Activated B cell treated with CpG ODN at 0.5 μM for 24 hours (primary cell): ENCODE measurements at places on chromosomes 11 and 22. TPM values are rescaled to one million over a fixed set of nuclear protein-coding genes. Genes with fewer than 3 reads are reported as not detected.
A peak's percentile ranks its signal among the peaks of the same experiment; 100 is the strongest.

The ART1 gene
- not detected in 2 replicates for total RNA-seq

The BAIAP2L2 gene
- total RNA-seq: 0.34 and 0.64 TPM in 2 replicates

The MRGPRX3 gene
- not detected in 2 replicates for total RNA-seq

The KCNE3 gene
- not detected in 2 replicates for total RNA-seq

The EHF gene
- 1.1 and 1.4 TPM in 2 replicates for total RNA-seq

The STARD10 gene
- 42.6 and 46.8 TPM in 2 replicates for total RNA-seq

The PAX6 gene
- total RNA-seq: not detected in 2 replicates

The VPREB1 gene
- not detected in 2 replicates for total RNA-seq

DNA sequence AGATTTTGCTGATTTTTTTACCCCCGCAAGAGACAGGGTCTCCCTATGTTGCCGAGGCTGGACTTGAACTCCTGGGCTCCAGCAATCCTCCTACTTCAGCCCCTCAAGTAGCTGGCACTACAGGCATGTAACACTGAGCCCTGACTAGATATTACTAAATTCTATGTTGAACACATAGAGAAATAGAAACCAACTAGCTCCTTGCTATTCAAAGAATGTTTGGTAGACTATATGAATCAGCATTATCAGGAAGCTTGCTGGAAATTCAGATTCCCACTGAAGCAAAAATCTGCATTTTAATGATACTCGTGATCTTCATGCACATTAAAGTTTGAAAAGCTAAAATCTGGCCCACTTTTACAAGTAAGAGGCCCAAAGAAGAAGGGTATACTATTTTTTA is 11.9 kb downstream of the TMEM41B start:
- H3K36me3 ChIP-seq: peaks cover 5% of the 10 kb centered on the region
- no peak overlapping the region for H3K27ac ChIP-seq
- no peaks in the 10 kb centered on the region for H3K27me3 ChIP-seq
- peaks cover 3% of the 10 kb centered on the region for H3K4me1 ChIP-seq

DNA sequence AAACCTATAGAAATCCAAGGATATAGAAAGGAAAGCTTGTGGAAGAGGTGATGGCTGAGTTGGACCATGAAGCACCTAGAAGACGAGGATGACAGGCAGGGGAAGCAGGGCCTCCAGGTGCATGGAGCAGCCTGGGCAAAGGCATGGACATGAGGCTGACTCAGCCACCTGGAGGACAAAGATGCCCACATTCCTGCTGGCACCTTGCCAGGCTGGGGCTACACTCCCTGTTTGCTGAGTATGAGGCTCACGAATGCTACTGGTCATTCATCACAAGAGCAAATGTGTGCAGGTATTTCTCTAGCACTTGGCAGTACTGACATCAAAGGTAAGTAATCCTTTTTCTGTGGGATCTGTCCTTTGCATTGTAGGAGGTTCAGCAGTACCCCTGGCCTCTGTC is 7.1 kb upstream of the SCGB2A1 start:
- H3K27ac ChIP-seq: no peak overlapping the region
- DNase-seq: no peak
- peaks cover 9% of the 10 kb centered on the region for H3K27me3 ChIP-seq
- no peak overlapping the region for H3K4me3 ChIP-seq
- no peaks in the 10 kb centered on the region for H3K4me1 ChIP-seq
- no peaks in the 10 kb centered on the region for H3K36me3 ChIP-seq

GRCh38 chr11:84390441-84391078 is 1104.4 kb upstream of the CCDC90B start:
- no peak overlapping the region for H3K27ac ChIP-seq
- H3K27me3 ChIP-seq: no peaks in the 10 kb centered on the region
- no peak overlapping the region for H3K4me3 ChIP-seq
- H3K36me3 ChIP-seq: no peaks in the 10 kb centered on the region
- no peak for DNase-seq

GRCh38 chr11:104704888-104705287 is 193.4 kb downstream of the CASP12 start:
- H3K4me3 ChIP-seq: peak overlapping the region; percentile 76
- H3K4me1 ChIP-seq: peaks cover 27% of the 10 kb centered on the region
- peak overlapping the region; percentile 57 for H3K27ac ChIP-seq
- no peak for DNase-seq

DNA sequence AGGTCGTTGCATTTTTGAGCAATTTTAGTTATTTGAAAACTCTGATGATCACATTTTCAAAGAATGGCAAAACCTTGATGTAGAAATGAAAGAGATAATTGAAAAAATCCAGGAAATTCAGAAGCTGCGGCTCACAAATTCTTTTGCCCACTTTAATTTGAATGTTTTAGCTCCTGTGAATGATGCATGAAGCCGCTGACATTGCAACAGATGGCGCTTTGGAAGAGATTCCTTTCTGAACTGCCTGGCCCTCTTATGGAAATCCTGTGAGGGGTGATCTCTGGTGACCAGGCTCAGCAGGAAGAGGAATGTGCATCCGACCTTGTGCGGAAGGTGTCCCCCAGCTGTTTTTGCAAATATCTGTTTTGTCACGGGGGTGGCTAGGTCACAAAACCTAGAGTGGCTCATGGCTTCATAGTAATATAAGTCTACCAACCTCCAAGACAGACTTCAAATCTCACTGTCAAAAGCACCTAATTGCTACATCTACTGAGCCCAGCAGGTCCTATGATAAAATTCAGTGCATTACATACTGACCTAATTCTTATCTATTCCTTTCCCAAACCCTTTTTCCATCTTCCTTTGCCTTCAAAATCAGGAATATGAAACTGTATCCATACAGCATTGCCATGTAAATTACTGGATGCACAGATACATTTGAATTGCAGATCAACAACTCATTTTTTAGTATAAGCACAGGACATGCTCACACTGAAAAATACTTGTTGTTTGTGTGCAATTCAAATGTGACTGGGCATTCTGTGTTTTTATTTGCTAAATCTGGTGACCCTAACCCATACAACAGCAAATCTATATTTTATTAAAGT is 412.7 kb downstream of the ETS1 start:
- no peak overlapping the region for H3K27ac ChIP-seq
- H3K4me1 ChIP-seq: peaks cover 5% of the 10 kb centered on the region
- no peaks in the 10 kb centered on the region for H3K27me3 ChIP-seq
- no peak overlapping the region for H3K4me3 ChIP-seq
- no peaks in the 10 kb centered on the region for H3K36me3 ChIP-seq
- DNase-seq: no peak

DNA sequence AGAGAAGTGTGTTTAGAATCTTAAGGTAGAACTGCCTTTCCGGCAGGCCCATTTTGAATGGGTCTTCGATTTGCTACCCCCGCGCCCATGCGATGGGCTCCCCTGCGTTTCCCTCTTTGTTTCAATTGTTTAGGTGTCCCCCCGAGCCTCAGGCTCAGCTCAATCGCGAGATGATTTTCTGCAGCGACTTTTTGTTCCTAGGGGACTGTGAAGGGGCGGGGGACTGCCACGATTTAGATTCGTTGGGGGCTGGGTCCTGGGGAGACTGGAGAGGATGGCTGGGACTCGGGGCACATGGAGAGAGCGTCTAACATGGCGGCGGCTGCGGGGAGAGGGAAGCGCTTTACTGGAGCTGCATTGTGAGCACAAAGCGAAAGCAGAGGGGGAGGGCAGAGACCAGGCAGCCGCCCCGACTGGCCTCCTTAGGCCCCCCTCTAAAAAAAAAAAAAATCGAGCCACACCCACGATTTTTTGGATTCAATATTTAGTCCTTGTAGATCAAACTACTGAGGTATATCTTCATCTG is 1.7 kb downstream of the CAPRIN1 start:
- H3K4me3 ChIP-seq: peak overlapping the region; percentile 99
- peak; percentile 58 for DNase-seq
- peaks cover 22% of the 10 kb centered on the region for H3K36me3 ChIP-seq
- H3K27ac ChIP-seq: peak overlapping the region; percentile 98

GRCh38 chr22:19035474-19036228 is 86.6 kb downstream of the DGCR2 start:
- H3K4me1 ChIP-seq: no peaks in the 10 kb centered on the region
- no peak overlapping the region for H3K4me3 ChIP-seq
- no peaks in the 10 kb centered on the region for H3K27me3 ChIP-seq
- H3K36me3 ChIP-seq: peaks cover 42% of the 10 kb centered on the region
- no peak overlapping the region for H3K27ac ChIP-seq

GRCh38 chr22:33166206-33166605 is 108.0 kb upstream of the SYN3 start:
- no peak overlapping the region for H3K4me3 ChIP-seq
- DNase-seq: no peak
- no peak overlapping the region for H3K27ac ChIP-seq
- H3K27me3 ChIP-seq: peaks cover 10% of the 10 kb centered on the region
- H3K4me1 ChIP-seq: no peaks in the 10 kb centered on the region
- H3K36me3 ChIP-seq: no peaks in the 10 kb centered on the region

- H3K36me3 ChIP-seq: no peaks in the 10 kb centered on the region
- H3K4me3 ChIP-seq: no peak overlapping the region
- no peak for DNase-seq
- H3K27me3 ChIP-seq: no peaks in the 10 kb centered on the region
Measured at GRCh38 chr11:73274722-73275380, 2.7 kb downstream of the P2RY6 start.

- no peak overlapping the region for H3K27ac ChIP-seq
- H3K27me3 ChIP-seq: no peaks in the 10 kb centered on the region
- no peaks in the 10 kb centered on the region for H3K36me3 ChIP-seq
Measured at GRCh38 chr11:106231591-106231990, 154.1 kb downstream of the AASDHPPT start.

DNA sequence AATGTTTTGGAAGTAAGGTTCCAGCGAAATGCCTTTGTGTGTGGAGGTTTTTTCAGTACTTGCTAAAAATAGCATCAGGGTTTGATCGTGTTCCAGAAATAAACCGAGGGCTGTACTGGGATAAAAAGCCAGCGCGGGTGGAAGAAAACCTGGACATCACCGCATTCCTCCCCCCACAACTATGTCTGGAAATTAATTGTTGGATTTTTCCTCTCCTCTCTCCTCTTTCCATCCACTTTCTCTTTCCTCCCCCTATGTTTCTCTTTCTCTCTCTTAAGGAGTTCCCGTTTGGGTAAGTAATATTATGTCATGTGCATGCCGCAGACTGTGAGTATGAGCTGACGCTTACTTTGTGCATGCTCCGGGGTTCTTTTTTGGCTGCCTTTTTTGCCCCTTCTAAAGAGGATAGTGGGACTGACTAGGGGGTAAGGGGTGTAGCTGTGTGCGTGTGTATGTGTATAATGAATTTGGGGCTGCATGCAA is 104.2 kb upstream of the HSD17B12 start:
- peaks cover 72% of the 10 kb centered on the region for H3K27me3 ChIP-seq
- DNase-seq: no peak
- no peak overlapping the region for H3K27ac ChIP-seq
- no peaks in the 10 kb centered on the region for H3K36me3 ChIP-seq
- peaks cover 34% of the 10 kb centered on the region for H3K4me1 ChIP-seq
- H3K4me3 ChIP-seq: no peak overlapping the region

- peaks cover 49% of the 10 kb centered on the region for H3K36me3 ChIP-seq
- peaks cover 38% of the 10 kb centered on the region for H3K4me1 ChIP-seq
- no peaks in the 10 kb centered on the region for H3K27me3 ChIP-seq
Measured at GRCh38 chr11:20368438-20368837, 4.9 kb downstream of the HTATIP2 start.

DNA sequence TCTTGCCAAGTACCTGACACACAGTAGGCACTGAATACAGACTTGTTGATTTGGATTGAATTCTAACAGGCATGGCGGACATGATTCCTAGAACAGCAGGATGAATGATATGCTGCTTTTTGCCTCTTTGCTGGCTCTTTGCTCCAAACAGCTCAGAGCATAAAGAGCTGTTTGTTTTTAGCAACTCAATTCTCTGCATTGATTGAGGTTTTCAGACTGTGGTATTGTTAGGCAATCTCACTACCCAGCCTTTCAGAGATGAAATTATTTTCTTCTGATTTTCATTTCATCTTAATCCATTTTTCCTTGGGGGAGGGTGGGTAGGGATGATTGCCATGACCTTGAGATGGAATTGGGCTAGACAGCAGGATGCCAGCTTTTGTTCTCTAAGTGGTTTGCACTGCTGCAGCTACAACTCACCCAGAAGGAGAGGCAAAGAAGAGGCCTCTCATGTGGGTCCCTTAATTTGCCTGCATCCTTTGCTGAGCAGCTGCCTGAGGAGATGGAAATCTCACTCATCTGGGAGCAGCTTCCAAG is 20.5 kb downstream of the COA4 start:
- peaks cover 45% of the 10 kb centered on the region for H3K36me3 ChIP-seq
- H3K27me3 ChIP-seq: no peaks in the 10 kb centered on the region
- no peak overlapping the region for H3K27ac ChIP-seq
- no peak overlapping the region for H3K4me3 ChIP-seq

- no peak overlapping the region for H3K4me3 ChIP-seq
- H3K27me3 ChIP-seq: no peaks in the 10 kb centered on the region
- no peaks in the 10 kb centered on the region for H3K4me1 ChIP-seq
Measured at GRCh38 chr11:88318017-88318416, 19.5 kb downstream of the CTSC start.
